Left ventricle myocardium inferior (tissue), 1 donor: ENCODE measurements at places on chromosomes 12 and 14.

DNA sequence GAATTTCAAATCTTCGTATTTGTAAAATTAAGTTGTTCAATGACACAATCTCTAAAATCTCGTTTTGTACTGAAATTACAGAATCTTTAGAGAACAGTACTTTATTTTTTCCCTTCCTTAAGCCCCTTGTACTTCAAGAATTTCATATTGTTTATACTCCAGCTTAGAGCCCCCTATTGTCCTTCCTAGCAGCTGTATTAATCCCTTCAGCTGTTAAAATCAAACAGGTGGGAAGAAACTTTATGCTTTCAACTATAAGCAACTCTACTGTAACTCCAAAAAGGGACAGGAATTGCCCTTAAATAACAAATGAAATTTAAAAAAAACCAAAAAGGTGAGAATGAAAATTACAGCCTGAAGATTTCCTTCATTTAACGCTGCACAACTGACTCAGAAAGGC, 1.7 kb downstream of the NACA start:
- H3K4me3 ChIP-seq, result peak overlapping the region; percentile 82
- H3K4me1 ChIP-seq, result peaks cover 67% of the 10 kb centered on the region
- DNase-seq, result no peak
- no peaks in the 10 kb centered on the region for H3K27me3 ChIP-seq
- peaks cover 36% of the 10 kb centered on the region for H3K36me3 ChIP-seq

- H3K36me3 ChIP-seq, result peaks cover 30% of the 10 kb centered on the region
- no peaks in the 10 kb centered on the region for H3K27me3 ChIP-seq
- DNase-seq, result no peak
- peaks cover 42% of the 10 kb centered on the region for H3K4me1 ChIP-seq
These were observed 63.0 kb downstream of the GNS start for GRCh38 chr12:64696080-64696741.

DNA sequence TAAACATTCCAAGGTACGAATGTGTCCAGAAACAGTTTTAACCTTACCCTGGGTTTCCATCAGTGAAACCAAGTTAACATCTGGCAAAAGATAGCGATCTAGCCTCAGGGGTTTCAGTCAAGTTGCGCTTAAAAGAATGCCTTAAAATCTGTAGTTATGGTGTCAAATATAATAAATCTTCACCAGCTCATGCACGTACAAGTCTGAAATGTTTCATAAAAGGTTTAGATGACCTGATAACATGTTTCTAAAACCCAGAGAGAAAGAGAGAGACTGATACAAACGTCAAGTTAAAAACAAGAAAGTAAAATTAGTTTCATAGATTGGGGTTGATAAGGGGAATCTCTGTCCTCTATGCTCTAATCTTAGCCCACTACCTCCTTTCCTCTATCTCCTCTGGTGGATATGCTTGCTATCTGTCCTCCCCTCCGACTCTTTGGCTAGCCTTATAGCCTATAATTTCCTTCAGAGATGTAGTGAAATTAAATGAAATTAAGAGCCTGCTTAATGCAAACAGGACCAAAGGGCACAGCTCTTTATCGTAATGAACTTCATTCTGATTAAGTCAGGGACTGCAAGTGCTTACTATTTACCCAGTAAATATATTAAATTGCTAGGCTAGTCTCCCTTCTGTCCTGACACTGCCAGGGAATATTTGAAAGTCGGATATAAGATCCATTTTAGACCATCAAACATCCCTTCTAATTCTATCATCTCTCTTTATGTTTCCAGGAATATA, 18.4 kb upstream of the FOS start:
- H3K4me1 ChIP-seq, result peaks cover 28% of the 10 kb centered on the region
- no peak overlapping the region for H3K4me3 ChIP-seq
- no peaks in the 10 kb centered on the region for H3K27me3 ChIP-seq
- H3K27ac ChIP-seq, result peak overlapping the region; percentile 97

- no peaks in the 10 kb centered on the region for H3K36me3 ChIP-seq
- no peaks in the 10 kb centered on the region for H3K4me1 ChIP-seq
- DNase-seq, result no peak
These were observed 15.1 kb upstream of the KERA start for GRCh38 chr12:91072931-91073330.

DNA sequence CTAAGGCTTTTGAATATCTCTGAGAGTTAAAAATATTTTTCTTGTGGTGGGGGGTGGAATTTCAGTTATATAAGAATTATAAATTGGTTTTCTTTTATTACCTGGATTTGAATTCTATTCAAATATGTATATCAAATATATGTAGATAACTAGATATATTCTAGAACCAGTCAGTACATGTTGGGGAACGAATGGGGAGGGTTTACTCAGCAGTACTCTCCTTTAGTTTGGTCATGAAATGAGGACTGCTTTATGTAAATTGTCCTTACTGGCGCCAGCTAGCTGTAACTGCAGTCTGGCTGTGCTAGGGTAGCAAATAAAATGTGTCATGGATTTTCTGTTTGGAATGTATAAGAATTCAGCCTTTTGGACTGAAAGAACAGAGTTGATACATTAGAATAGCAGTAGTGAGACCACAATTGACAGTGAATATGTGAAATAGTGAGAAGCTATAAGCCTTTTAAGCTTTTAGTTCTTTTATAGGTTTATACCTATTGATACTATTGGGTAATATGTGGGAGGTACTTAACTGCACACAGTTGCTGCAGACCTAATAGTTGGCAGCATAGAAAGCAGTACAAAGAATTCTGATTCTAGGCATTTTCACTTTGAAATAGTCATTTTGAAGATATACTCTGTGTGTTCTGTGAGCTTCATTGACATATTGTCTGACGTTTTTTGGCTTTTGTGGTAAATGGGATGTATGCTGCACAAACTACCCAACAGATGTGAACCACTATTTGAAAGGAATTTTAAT, 29.0 kb downstream of the ATF7IP start:
- peak overlapping the region; percentile 51 for H3K4me3 ChIP-seq
- peaks cover 6% of the 10 kb centered on the region for H3K36me3 ChIP-seq
- no peaks in the 10 kb centered on the region for H3K27me3 ChIP-seq
- H3K27ac ChIP-seq, result peak overlapping the region; percentile 68
- H3K4me1 ChIP-seq, result peaks cover 60% of the 10 kb centered on the region

DNA sequence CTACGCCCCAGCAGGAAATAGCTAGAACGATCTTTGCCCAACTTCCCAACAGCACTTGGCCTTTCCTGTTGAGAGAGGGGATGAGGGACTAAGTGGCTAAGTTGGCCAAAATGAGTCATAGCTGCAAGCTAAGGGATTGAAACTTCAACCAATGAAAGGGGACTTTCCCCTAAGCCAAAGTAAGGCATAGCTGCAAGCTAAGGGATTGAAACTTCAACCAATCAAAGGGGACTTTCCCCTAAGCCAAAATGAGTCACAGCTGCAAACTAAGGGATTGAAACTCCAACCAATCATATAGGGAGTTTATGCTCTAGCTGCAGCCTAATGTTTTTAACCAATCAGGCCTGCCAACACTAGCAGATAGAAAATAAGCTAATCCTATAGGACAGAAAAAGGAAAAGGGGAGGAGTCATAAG, 100.5 kb upstream of the SSTR1 start:
- DNase-seq, result no peak
- no peak overlapping the region for H3K27ac ChIP-seq
- H3K4me1 ChIP-seq, result no peaks in the 10 kb centered on the region
- no peaks in the 10 kb centered on the region for H3K27me3 ChIP-seq

GRCh38 chr14:59274991-59275391, 86.5 kb downstream of the DAAM1 start:
- no peaks in the 10 kb centered on the region for H3K36me3 ChIP-seq
- no peak overlapping the region for H3K4me3 ChIP-seq
- peak; percentile 41 for DNase-seq
